ENCODE measurements at places on chromosomes 4 and X. TPM values are rescaled to one million over a fixed set of nuclear protein-coding genes. Genes with fewer than 3 reads are reported as not detected.

- no peak for DNase-seq
Observed at GRCh38 chr4:8586671-8587468, 5.7 kb upstream of the CPZ start.

SLC7A11 gene
- 6.3 TPM for total RNA-seq

DDX53 gene
- total RNA-seq: not detected

DNA sequence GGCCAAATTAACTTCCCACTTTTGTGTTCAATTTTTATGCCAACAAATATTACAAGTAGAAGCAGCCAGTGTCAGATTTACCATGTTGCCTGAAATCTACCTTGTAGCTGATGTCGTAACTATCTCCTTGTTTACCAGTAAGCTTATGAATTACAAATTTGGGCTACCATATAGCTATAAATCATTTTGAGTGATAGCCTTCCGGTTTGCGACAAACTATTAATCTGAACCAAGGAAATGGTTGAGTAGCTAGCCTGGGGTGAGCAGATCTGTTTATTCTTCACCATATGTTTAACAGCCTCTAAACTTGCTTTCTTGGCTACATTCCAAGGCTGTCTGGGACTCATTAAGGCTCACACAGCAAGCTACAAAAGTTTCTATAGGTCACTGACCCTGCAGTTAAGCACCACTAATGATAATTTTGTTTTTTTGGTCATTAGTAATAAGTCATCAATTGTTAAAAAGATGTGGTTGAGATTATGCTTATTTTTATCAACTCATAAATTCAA lies 218.7 kb upstream of the SPOCK3 start:
- DNase-seq: no peak

- DNase-seq: no peak
Observed at GRCh38 chr4:24876431-24876830, 36.4 kb downstream of the CCDC149 start.

Measured in type B pancreatic cell (in vitro differentiated cells).